ENCODE measurements at places on chromosomes 3 and 15. TPM values are rescaled to one million over a fixed set of nuclear protein-coding genes. Genes with fewer than 3 reads are reported as not detected.

DNA sequence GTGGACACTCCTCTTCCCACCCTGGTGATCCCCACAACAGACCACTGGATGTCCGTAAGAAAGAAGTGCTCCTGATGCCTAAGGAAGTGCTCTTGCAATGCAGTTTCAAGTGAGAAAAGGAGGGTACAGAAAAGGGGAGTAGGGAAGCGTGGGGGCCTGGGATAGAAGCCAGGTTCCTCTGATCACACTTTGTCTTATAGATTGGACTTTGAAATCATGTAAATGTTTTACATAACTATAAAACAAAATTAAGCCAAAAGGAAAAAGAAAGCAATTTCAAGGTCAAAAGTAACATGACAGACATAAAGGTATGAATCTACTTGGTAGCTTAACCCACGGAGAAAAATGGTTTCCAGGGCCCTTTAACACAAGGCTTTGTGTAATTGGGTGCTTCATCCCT is 107.3 kb upstream of the TRPM1 start:
- DNase-seq = no peak

DNA sequence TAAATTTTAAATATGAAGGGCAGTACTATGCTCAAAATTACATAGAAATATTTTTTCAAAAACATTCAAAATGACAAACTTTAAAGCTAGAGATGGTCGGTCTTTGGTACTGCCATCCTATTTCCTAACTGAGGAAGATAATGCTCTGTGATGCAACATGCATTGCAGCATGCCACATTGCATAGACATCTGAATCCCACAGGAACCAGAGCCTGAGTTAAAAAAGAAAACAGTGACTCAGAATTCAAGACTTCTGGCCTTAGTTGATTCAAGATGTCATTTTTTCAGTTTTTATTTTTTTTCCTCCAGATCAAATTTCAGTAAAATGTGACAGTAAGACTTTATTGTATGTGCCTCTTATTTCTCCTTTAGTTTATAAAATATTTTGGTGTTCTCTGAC is 33.1 kb downstream of the TP63 start:
- no peak for DNase-seq

GRCh38 chr3:97763586-97764406 is 762 bp upstream of the ARL6 start:
- no peak for DNase-seq

Gene KIAA1143
- 8.6 TPM for total RNA-seq

Gene RASGRP1
- total RNA-seq = 0.08 TPM

- DNase-seq = no peak
Measured at GRCh38 chr3:40546816-40547215, 22.1 kb downstream of the ZNF621 start.

GRCh38 chr15:87154761-87155160 is 1075.1 kb downstream of the AGBL1 start:
- DNase-seq = no peak

Gene FAM219B
- 66.2 TPM for total RNA-seq

Measured in HT-29 (cell line).